ENCODE measurements at places on chromosomes 4 and X.

GRCh38 chrX:11430271-11430670 lies 137.1 kb downstream of the AMELX start:
- DNase-seq: no peak

DNA sequence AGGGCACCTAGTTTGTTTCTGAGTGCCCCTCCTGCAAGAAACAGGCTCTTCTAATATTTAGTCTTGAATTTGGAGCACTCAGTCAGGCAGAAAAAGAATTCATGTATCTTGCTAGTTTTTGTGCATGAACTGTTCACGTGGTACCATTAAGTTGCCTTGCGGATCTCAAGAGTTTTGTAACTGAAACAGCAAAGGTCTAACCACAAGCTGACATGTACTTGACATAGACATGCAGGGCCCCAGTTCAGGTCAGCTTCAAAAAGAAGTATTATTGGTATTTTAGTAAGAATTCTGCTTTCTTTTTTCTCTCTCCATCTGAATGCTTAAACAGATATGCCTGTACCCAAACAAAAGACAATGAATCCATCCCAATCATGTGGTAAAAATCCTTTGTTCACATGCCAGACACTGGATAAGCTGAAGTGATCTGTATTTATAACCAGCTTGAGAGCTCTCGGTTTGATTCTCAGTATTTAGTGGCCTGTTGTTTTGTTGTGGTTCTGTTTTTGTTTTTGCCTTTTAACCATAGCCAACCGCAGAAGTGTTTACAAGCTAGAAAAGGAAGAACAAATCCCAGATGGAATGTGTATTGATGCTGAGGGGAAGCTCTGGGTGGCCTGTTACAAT lies 13.0 kb downstream of the RGN start:
- peak; percentile 13 for DNase-seq

DNA sequence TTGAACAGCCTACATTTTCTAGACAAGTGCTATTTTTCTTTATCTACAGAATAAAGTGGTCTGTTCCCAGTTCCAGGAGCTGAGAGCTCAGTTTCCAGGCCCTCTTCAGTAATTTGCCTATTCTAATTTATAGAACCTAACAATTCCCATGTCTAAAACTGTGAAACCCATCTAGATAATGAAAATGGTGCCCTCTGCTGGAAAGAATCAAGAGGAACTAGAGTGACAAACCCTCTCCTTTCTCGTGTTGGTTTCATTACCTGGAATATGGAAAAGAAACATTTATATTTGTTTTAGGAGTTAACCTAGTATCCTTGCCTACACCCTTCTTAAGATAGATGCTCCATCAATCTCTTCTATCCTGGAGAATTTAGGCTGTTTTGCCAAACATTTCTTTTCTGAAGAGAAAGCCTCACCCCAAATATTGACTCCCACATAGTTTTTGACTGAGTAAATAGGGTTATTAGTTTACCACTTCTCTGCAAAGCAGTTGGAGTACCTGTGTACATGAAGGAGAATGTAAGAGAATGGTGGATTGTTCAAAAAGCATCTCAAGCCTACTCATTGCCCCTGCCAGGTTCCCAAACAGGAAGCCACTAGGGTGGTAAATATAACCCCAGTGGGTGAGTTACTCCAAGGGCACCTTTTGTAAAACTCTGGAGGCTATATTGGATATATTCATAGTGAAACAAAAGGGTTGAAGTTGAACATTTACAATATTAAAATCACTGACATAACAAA lies 121.6 kb downstream of the RASL11B start:
- DNase-seq: peak; percentile 51

- DNase-seq: no peak
Observed at GRCh38 chr4:112119353-112119783, 25.9 kb upstream of the FAM241A start.

- no peak for DNase-seq
Observed at GRCh38 chr4:88318751-88319350, 34.5 kb upstream of the PPM1K start.

GRCh38 chr4:40258627-40259026 lies 61.8 kb downstream of the RHOH start:
- DNase-seq: no peak

DNA sequence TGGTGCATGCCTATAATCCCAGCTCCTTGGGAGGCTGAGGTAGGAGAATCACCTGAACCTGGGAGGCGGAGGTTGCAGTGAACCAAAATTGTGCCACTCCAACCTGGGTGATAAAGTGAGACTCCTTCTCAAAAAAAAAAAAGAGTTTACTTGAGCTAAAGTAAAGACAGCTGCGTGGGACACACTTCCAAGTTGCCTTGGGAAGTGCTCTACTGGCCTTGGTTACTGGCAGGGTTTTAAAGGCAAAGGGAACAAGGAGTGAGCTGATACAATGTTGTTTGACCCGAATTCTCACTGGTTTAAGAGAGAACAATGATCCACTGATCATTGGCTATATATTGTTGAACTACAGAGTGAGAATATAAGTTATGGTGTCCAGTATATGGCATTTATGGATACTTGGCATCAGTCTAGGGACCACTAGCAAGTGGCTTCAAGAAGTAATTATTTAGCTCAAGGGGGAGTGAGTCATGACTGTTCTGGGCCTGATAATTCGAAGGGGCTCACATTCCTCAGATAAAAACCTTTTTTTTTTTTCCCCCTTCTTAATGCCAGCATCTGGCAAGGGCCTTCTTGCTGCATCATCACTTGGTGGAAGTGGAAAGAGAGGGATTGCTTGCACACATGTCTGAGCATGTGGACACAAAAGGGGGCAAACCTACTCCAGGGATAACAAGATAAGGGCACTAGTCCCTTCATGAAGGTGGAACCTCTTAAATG lies 32.3 kb downstream of the GRK4 start:
- DNase-seq: no peak

DNA sequence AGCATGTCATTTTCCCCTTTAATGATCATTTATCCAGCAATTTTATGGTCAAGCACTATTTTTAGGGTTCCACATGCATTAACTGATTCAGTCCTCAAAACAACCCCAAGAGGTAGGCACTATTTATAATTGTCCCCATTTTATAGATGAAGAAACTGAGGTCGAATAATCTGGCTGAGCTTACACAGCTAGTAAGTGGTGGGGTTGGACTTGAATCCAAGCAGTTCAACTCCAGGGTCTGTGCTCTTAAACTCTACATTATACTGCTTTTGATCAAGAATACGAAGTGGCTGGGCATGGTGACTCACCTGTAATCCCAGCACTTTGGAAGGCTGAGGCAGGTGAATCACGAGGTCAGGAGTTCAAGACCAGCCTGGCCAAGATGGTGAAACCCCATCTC lies 3.2 kb upstream of the CHRNA9 start:
- DNase-seq: no peak

Measured in fibroblast of gingiva (primary cell).